RPMI8226 (cell line): ENCODE measurements at places on chromosomes 7 and 10.

DNA sequence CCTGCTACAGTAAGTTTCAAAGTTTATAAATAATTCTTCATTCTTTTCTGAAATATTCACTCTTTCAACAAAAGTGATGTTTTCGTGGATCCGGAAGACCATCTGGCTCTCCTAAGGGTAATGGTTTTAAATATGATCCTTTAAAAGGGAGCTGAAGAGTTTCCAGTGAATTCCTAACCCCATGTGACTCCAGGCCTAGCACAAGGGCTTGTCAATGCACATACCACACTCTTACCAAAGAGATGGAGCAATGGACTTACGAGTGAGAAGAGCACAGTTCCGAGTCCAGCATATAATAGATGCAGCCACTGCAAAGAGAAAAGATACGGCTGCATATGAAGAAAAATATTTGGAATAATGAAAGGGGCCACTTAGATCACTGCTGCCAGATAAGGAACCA is 32.1 kb upstream of the GATAD1 start:
- no peak for DNase-seq

- no peak for DNase-seq
Measured at GRCh38 chr10:4067931-4068561, 283.0 kb upstream of the KLF6 start.

DNA sequence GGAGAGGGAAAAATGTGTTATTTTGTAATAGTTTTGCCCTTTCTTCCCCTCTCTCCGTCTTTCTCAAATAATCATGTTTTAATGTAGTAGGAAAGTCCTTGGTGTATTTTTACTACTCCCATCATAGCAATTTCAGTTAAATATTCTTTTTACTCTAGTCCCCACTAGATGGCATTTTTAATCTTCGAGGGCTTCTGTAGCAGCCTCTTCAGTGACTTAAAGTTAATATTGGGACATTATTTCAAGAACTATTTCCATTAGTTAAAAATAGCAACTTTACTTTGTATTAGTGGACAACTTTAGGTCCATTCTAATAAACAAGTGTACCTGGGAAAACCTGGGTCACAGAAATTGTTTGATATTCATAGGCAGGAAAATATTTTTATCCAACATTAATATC is 23.0 kb downstream of the EDRF1 start:
- no peak for DNase-seq

- DNase-seq, result no peak
Measured at GRCh38 chr10:82208726-82209125, 333.7 kb downstream of the NRG3 start.

DNA sequence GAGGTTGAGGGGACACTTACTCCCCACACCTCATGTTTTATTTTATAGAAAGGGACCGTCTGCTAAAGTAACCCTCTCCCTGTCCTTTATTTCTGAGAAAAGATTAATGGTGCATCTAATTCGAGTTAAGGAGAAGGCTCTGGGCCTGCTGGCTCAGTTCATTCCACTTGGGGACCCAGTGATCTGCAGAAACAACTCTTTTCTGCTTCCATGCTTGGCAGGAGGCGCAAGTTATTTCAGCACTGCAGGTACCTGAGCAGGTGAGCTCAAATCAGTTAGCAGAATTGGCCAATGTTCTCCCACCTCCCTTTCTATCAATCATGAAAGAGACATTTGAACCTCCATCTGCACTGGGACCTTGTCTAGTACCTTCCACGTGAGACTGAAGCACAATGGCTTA is 396.1 kb downstream of the SFMBT2 start:
- no peak for DNase-seq

- no peak for DNase-seq
Measured at GRCh38 chr7:7779888-7780287, 61.5 kb upstream of the RPA3 start.

- DNase-seq, result no peak
Measured at GRCh38 chr10:5776881-5777197, 36.4 kb downstream of the GDI2 start.
